Epithelial cell of proximal tubule (primary cell): ENCODE measurements at places on chromosomes 3 and 15. TPM values are rescaled to one million over a fixed set of nuclear protein-coding genes. Genes with fewer than 3 reads are reported as not detected.

SPINK8 gene
- total RNA-seq, result not detected in 2 replicates

LRRC31 gene
- total RNA-seq, result 0.14 TPM in 1 of 2 replicates, not detected in the other

EEF1AKMT4 gene
- total RNA-seq, result 6.2 and 6.6 TPM in 2 replicates

SH2D7 gene
- not detected in 2 replicates for total RNA-seq

SLC22A13 gene
- not detected in 2 replicates for total RNA-seq

HIGD2B gene
- not detected in 2 replicates for total RNA-seq

GRCh38 chr3:11494131-11494916 lies 149.4 kb downstream of the VGLL4 start:
- no peak for DNase-seq

- no peak for DNase-seq
These were observed 45.7 kb downstream of the PRR23E start for GRCh38 chr3:127238602-127239001.

DNA sequence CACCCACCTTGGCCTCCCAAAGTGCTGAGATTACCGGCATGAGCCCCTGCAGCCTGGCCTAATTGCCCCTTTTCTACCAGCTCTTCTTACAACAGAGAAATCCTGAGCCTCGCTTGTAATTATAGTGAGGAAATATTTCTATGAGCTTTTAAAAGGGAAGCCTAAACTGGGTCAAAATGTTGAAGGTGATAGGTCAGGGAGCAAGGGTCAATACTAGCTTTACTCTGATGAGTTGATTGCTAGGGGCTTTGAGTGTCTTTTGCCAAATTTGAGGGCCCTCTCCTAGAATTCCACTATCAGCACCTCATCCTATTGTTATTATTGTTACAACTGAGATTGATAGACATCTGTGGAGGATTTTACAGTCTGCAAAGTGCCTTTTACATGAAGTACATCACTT lies 62.4 kb upstream of the PIAS1 start:
- no peak for DNase-seq

- no peak for DNase-seq
These were observed 149.5 kb downstream of the EPHA3 start for GRCh38 chr3:89256882-89257281.

DNA sequence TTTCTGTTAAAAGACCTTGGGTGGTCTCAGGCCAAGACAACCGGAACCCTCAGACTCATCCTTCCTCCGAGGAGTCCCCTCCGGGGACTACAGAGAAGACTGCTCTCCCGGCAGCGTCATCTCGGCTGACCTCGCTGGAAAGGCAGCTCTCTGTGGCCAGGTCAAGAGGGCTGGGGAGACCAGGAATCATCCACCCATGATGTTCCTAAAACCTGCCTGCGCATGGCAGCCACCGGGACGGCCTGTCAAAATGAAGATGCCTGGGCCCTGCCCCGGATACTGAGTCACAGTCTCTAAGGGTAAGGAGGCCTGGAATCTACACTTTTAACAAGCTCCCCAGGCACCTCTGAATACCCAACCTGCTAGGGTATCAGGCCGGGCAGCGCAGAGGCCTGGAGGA lies 78.6 kb downstream of the RPN1 start:
- DNase-seq, result no peak

DNA sequence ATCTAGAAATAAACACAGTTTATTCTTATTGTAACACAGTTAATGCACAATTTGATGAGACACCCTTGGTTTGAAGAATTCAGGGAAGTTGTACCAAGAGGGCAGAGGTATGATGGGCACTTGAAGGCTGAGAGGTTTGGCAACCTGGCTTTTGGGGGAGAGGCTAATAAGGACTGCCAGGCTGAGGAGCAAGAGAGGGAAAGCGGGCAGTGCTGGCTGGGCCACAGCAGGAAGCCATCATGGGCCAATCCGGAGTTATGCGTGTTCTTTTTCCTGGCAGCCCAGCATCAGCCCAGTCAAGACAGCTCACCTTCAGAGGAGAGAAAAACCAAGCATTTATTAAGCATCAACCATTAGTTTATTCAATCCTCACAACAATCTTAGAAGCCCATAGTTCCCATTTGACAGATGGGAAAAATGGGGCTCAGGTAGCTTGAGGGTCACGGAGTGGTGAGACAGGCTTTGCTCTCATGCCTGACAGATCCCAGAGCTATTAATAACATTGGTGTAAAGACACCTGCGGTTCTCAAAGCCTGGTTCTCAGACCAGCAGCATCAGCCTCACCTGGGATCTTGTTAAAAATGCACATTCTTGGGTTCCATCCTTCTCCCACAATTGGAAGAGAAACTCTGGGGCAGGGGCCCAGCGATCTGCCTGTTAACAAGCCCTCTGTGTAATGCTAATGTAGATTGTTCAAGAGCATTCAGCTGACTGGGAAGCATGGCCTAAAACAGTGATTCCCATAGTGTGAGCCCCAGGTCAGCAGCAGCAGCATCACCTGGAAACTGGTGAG lies 183.7 kb downstream of the NTRK3 start:
- no peak for DNase-seq

DNA sequence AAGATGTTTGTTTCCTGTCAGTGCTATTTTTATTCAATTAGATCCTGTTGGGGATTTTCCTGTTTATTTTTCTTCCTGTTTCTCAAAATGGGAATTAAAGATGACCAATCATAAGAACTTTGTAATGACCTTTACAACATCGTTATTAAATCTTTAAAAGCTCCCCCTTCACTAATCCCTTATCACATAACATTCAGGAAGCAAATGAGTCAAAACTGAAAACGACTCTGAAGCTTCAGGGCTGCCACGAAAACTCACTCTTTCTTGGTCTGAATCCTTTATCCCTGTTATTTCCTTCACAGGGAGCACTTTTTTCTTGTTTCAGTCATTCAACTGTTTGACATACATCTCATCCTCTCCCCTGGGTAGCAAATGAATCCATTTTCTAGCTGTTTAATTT lies 75.8 kb upstream of the MB21D2 start:
- no peak for DNase-seq

- no peak for DNase-seq
These were observed 39.2 kb downstream of the GPR176 start for GRCh38 chr15:39880718-39881387.

- no peak for DNase-seq
These were observed 162.2 kb downstream of the VGLL4 start for GRCh38 chr3:11481556-11481955.

DNA sequence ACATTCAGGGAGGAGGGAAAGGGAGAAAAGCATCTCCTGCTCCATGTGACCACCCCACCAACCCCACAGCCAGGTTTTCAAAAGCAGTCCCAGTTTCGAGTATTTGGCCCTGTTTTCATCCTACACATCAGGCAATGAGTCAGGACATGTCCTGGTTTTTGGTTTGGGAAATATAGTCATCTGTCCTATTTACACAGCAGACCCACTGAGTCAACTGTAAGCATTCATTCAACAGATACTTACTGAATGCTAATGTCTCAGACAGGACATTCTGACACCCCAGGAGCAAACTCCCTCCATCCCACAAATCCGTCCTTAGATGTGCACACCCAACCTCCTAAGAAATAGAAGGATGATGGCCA lies 32.9 kb downstream of the IGDCC3 start:
- no peak for DNase-seq

DNA sequence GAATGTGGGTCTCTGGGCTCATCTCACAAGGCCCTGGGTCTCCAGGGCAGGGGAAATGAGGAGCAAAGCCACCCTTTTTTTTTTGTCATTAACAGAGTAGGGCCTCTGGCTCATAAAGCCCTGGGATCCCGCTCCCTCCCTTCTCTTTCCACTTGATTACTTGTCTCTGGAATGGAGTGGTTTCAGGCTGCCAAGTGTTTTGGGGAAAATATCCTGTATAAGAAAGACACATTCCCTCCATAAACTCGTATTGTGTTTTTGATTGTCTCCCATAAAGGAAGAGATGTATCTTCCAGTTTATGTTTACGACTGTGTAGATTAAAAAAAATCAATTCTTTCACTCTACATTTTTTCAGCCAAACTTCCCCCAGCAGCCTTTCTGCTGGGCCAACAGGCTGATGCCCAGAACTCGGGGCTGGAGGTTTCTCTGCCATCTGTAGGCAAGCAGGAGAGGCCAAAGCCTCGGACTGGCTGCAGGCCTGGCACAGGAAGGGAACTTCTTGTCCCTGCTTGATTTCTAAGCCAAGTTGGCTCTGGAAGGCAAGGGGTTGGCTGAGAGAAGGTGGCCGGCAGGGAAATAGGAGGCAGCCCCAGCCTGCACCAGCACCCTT lies 49.4 kb upstream of the INSYN1 start:
- DNase-seq, result no peak

DNA sequence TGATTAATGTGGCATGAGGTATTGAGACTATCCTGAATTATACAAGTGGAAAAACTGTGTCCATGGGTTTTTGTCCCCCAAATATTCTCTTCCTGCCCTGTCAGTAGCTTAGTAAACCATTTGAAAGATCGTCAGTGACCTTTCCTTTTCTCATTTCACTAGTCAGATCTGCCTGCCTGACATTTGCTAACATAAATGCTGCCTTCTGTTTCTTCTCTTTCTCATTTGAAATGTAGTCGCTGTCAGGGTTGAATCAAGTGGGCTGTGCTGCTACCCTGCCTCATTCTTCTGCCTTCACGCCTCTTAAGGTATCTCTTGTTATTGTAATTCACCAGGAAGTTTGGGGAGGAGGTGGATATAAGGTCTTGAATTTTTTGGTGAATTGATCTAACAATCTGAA lies 67.5 kb downstream of the LRCH3 start:
- no peak for DNase-seq

- no peak for DNase-seq
These were observed 52.2 kb upstream of the ACP3 start for GRCh38 chr3:132265028-132265427.

DNA sequence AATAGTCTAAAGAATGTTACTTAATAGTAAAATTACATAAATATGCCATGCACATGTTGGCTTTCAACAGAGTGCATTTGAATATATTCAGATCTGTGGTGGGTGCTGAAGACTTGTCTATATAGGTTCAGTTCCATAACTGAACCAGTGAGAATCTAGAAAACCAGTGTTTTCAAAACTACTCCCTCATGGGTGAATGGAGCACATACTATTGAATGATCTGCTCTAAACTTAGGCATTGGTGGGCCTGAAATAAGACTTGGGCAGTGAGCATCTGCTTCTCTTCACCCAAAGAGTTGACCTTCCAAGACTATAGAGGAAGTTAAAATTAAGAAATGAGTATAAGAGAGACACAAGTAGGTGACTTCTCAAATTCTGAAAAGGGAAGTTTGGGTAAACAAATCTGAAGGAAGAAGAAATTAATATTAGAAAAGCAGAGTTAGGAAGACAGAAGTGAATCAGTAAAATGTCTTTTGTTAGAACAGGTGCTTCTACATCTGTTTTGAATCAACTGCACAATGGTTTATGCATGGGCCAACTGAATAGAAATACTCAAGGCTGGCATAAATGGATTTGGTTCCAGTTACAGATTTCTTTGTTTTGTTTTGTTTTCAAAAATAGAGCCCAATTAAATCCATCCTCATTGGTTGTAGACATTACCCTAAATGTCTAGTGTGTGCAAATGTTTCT lies 19.3 kb downstream of the ALCAM start:
- no peak for DNase-seq

DNA sequence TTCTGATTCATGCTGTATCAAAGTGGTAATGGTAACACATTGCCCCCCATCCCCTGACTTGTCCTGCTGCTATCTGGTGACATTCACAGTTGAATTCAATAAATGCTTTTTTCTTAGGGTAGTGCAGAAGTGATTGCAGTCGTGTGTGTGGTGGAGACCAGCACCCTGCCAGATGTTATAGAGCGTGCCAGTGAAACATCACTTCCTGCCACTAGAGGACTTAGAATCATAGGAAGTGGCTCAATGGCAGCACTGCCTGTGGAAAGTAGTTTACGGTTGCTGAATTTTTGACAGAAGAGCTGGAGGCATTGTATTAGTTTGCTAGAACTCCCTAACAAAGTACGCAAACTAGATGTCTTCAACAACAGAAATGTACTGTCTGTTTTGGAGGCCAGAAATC lies 37.4 kb upstream of the P2RY12 start:
- no peak for DNase-seq

- DNase-seq, result no peak
These were observed 23.0 kb upstream of the BFSP2 start for GRCh38 chr3:133376810-133377209.

DNA sequence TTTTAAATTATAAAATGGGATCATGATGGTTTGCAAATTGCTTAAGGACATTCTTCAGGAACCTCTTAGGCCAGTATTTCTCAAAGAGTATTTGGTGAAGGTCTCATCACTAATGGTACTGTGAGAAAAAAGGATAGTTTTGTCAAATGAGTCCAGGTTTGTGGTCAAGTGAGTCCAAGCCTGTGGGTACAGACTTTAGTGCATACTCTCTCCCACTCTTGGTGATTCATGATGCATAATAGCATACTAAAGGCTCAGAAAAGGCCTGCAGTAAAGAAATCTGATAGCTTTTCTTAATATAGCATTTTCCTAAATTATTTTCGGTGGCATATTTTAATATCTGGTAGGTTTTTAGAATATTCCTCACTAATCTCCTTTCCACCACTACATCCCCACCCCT lies 20.0 kb downstream of the BOC start:
- DNase-seq, result no peak

- DNase-seq, result no peak
These were observed 193.1 kb downstream of the SHQ1 start for GRCh38 chr3:72655131-72655551.

- no peak for DNase-seq
These were observed 118.6 kb upstream of the PRR20G start for GRCh38 chr3:127406309-127407025.

DNA sequence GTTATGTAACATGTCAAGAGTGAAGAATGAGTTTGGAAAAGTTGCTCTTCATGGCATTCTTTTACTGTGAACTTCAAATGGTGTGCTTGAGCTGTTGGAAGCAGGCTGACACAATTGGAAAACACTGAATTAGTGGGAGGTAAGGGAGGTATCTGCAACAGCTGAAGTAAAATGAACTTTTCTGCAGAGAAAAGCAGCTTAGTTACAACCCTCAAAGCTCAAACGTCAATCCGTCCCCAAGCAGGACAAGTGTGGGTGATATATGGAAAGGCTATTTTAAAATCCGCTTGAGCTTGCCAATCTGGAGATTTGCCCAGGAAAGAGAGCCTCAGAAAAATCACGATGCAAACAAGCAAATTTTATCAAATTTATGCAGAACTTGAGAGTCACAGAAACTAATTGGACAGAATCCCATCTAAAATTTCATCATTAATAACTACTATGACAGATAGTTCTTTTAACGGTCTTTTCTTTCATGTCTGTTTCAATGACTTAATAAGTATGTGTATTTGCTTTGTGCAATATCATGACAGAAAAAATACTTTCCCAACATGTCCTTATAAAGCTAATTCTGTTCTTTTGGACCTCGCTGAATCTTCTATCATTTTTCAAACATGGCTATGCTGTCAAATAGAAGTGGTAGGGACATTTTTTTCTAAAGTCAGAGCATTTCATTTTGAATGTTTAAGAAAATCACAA lies 266.6 kb upstream of the SLITRK3 start:
- no peak for DNase-seq

GRCh38 chr15:70318594-70319465 lies 221.1 kb upstream of the TLE3 start:
- no peak for DNase-seq

- no peak for DNase-seq
These were observed 8.7 kb upstream of the CGNL1 start for GRCh38 chr15:57367556-57367955.

- no peak for DNase-seq
These were observed 192.9 kb upstream of the CCDC54 start for GRCh38 chr3:107184375-107184774.
